ENCODE measurements at places on chromosomes 6 and 20. TPM values are rescaled to one million over a fixed set of nuclear protein-coding genes. Genes with fewer than 3 reads are reported as not detected.
A peak's percentile ranks its signal among the peaks of the same experiment; 100 is the strongest.

DNA sequence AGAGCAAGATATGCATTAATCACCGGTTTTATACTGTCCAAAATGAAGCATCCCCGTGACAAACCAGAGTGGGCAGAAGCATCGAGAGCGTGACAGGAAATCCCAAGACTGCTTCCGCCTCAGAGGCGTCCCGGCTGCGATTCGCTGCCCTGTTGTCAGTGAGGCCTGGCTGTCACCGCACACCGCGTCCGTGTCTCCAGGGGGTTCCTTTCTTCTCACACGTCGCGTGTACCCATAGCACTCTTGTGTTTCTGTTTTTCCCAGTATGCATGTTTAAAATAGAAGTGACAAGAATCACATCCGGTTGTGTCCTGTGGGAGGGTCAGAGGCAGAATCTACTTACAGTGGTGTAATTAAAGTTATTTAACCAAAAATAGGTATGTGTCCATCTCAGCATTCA, 8.3 kb upstream of the ADRM1 start:
- no peak for DNase-seq

DNA sequence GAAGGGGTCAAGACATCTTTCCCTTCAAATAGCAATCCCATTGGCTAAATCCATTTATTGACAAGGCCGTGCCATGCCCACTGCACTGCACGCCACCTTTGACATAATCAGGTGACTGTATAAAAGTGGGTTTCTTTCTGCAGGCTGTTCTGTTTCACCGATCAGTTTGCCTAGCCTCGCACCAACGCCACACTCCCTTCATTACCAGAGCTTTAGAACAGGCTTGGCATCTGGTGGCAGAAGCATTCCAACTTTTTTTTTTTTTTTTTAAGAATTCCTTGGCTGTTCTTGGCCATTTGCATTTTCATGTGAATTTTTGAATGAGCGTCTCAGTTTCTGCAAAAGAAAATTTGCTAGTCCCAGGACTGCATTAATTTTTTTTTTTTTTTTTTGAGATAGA, 78.1 kb downstream of the PPP1R3G start:
- DNase-seq: no peak

- DNase-seq: peak; percentile 46
Measured at GRCh38 chr6:73675466-73676098, 20.4 kb upstream of the CD109 start.

Gene HSPA12B
- 12.5 TPM for total RNA-seq

GRCh38 chr6:65259059-65259458, 448.0 kb downstream of the EYS start:
- no peak for DNase-seq

Gene TMEM151B
- total RNA-seq: not detected

DNA sequence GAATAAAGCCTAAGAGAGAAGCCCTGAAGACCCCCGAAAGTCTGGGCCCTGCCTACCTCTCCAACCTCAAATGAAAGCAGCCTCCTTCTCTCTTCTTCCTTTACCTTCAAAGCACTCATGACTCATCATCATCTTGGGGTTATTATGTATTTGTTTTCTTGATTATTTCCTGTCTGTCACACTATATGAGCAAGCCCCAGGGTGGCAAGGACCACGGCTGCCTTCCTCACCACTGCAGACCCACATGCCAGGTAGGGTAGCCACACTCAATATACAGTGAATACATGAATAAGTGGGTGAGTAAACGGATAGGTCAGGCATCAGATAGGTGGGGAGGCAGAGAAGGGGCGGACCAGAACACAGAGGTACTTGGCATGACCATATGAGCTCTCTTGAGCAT, 8.8 kb downstream of the WFDC3 start:
- DNase-seq: no peak

DNA sequence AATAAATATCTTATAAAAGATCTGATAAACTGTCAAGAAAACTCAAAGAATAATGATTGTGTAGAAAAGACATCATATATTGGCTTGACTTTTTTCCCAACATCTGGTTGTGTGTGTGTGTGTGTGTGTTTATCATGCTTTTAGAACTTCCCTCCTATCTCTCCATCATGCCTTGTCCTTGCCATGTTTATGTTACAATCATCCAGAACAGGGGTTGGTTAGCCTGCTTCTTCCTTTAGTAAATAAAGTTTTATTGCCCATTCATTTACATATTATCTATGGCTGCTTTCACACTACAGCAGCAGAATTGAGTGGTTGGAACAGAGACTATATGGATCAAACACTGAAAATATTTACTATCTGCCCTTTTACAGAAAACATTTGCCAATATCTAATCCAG, 52.8 kb upstream of the RIPOR2 start:
- DNase-seq: no peak

- no peak for DNase-seq
Measured at GRCh38 chr6:136525586-136526195, 24.5 kb downstream of the MAP7 start.
